Activated CD4-positive, alpha-beta T cell treated with anti-CD3 and anti-CD28 coated beads for 36 hours (primary cell): ENCODE measurements at places on chromosomes 2 and 18.

DNA sequence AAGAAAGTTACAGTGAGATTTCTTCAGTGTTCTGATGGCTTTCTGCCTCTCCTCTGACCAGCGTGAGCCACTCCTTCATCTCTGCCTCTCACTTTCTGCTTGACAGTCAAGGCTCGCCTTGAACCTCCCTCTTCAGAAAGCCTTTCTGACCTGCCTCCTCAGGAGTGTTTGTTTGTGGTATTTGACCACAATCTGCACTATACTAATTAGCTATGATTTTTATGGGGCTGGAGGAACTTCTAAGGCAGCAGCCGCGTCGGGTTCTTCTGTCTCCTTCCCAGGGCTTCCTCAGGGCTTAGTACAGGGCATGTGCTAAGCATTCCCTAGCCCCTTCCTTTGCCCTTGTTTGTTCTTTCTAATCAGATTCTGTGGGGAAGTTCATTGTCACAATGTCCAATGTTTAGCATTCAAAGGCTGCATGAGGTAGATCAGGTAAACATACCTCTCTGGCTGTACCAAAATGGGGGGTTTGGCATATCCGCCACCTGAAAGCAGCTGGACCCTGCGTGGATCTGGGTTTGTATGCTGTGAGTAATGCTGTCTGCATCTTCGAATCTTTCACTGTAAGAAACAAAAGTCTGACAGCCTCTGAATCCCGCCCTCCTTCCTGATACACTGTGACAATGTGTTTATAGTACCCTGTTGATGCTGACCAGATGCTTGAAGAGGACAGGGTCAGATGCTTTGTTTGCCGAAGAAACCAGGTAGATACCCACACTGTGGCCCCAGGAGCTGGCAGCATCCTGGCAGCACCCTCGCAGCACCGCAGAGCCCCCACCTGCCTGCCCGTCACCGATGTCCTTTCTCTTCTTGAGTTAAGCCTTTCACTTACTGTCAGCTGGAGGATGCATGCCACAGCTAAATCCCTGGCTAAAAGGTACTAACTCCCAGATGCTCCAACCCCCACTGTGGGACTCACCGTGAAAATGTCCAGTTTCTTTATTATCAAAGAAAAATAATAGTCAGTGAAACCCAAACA is 260.8 kb upstream of the HDAC4 start:
- DNase-seq: no peak

- DNase-seq: no peak
Measured at GRCh38 chr2:183019718-183020442, 18.4 kb downstream of the NCKAP1 start.

GRCh38 chr2:71361631-71362030 is 30.0 kb downstream of the ZNF638 start:
- DNase-seq: no peak

GRCh38 chr2:201971531-201972228 is 62.0 kb upstream of the FZD7 start:
- DNase-seq: no peak

- DNase-seq: no peak
Measured at GRCh38 chr2:177489719-177490301, 97.2 kb downstream of the AGPS start.

DNA sequence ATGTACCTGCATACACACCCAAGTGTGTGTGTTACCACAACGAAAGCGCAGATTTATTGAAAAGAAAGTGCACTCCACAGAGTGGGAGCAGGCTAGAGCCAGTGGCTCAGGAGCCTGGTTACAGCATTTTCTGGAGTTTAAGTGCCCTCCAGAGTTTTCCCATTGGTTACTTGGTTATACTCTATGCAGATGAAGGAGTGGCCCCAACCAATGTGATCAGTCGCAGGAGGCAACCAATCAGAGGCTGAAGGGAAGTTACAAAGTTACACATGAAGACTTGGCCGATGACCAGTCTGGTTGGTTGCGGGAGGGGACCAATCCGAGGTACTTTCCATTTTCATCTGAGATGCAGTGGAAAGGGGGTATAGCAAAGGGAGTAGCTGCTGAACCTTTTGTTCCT is 13.5 kb upstream of the PRLH start:
- no peak for DNase-seq

DNA sequence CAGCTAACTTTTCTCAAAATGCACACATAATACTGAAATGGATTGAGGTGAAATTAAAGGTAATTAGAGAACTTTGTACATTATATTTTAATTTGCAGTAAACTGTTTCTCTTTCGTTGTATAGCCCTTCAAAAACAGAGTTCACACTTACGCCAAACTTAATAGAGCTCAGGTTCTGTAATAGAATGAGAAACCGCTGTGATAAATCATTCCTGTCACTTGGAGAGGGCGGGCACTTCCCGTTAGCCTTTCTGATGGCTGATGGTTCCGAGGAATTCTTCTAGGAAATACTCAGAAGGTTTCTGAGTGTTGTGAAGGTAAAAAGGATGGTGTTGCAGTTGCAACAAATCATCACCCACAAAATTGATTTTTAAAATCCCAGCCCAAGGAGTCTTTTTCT is 155.8 kb upstream of the ALKAL2 start:
- DNase-seq: no peak

DNA sequence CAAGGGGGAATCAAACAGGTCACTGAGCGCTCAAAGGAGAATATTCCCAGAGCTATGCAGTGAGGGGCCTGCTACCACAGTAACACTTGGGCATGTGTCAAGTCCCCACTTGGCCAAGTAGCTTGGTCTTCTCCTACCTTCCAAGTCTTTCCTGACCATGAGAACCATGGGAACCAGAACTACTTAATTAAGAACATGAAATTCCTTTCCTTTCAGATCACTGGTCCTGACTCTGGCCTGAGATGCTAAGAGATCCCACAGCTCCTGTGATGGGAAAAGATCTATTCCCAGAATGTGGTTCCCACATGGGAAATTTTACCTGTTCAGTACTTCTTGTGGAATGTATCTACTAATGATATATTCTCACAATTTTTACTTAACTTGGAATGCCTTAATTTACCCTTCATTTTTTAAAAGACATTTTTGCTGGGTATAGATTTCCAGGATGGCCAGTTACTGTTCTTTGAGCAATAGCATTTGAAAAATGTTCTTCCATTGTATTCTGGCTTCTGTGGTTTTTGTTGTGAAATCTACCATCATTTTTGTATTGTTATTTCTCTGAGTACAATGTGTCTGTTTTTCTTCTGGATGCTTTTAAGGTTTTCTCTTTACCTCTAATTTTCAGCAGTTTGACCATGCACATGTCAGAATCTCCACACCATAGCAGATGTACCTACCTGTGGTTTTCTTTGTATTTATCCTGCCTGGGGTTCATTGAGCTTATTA is 37.9 kb downstream of the KCNIP3 start:
- no peak for DNase-seq

DNA sequence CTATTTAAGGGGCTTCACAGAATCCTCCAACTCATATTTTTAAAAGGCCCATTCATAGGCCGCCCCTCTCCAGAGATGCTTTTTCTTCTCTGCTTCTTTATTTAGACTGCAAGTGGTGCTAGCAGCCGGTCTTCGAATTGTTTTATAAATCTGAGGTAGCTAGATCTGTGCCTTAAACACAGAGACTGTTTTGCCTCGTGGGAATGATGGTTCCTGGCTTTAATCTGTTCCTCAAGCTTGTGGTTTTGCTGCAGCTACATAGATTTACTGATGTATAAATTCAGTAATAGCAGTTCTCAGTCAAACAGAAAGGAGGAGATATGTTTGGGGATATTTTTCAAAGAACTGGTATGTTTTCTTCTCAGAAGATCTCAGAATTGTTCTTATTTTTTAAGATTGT is 45.3 kb downstream of the TNFRSF11A start:
- no peak for DNase-seq

GRCh38 chr2:28408764-28409599 is 16.3 kb downstream of the FOSL2 start:
- DNase-seq: peak; percentile 84

DNA sequence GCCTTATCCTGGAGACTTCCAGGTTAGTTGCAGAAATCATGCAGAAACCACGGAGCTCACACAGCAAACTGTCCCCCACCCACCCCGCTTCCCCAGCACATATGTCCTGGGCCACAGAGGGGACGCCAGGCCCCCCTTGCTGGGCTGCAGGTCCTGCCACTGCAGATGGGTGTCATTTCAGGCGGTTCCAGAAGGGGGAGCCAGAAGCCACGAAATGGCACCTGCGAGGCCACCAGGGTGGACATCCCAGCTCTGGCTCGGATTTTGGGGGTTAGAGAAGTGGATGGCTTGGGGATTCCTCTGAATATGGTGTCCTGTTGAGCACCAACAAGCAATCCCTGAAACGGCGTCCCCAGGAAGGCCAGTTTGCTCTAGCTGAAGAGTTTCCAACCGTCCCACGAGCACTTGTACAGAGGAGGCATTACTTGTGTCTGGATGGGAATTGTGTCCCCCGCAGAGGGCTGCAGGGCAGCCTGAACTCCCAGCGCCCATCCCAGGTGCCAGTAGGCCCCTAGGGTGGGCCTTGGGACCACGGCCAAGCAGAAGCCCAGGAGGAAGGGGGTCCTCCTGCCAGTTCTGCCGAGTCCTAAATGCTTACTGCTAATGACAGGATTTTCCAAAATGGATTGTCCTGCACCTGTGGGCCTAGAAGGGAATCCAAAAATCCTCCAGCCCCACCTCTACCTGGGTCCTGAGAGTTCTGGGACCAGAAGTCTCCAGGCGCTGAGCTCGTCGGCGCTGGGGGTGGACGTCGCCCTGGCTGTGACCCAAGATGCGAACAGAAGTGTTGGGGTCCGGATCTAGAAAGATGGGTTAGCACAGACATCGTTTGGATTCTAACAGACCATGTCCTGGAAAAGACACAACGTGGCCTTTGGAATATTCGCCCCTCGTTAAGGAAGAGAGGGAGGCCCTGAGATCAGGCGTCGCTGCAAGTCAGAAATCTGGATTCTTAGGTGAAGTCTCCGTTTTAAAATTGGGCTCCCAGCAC is 14.6 kb upstream of the NFATC1 start:
- peak; percentile 87 for DNase-seq

DNA sequence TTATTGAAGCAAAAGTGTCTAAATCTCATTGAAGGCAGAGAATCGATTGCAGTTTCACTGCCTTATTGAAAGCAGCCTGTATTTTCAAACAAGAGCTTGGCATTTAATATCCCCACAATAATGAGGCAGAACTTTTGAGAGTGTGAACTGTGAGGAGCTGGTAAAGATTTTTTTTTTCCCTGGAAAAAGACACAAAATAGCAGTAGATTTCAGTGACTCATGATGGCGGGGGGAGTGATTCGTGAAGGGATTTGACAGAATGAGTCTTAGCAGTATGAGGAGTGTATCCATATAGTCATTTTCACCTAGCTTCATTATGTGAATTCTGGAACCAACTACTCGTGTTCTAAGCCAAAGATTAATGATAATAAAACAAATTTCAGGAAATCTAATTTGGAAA is 242.9 kb downstream of the ARL6IP6 start:
- no peak for DNase-seq

- DNase-seq: no peak
Measured at GRCh38 chr18:55787536-55788073, 199.6 kb upstream of the TCF4 start.

GRCh38 chr2:216698895-216699294 is 3.5 kb upstream of the IGFBP5 start:
- no peak for DNase-seq

- DNase-seq: no peak
Measured at GRCh38 chr18:5250603-5251002, 44.9 kb downstream of the ZBTB14 start.

- no peak for DNase-seq
Measured at GRCh38 chr2:125652280-125652679, 1003.7 kb upstream of the GYPC start.

- peak; percentile 71 for DNase-seq
Measured at GRCh38 chr18:657311-658000, at the start of gene TYMS. Gene TYMS (plus strand): TSS chr18:657653. CDS start chr18:657743, 90 bp downstream.

- DNase-seq: peak; percentile 72
Measured at GRCh38 chr18:8988260-8988871, 114.1 kb upstream of the NDUFV2 start.

DNA sequence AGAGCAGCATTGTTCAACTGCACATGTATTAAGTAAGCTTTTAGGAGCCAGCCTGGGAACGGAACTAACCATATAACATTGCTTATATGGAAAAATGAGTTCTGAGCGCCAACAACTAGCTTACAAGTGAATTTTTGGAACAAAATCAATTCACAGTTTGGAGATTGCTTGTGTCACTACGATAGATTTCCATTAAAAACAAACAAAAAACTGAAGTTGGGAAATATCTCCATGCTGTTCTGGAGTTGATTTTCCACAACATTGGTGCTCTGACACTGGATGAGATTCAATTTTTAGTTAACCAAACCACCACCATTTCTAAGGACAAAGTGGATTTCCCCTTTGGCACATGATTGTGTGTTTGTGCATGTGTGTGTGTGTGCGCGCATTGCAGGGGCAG is 56.9 kb upstream of the ZNF397 start:
- DNase-seq: no peak

DNA sequence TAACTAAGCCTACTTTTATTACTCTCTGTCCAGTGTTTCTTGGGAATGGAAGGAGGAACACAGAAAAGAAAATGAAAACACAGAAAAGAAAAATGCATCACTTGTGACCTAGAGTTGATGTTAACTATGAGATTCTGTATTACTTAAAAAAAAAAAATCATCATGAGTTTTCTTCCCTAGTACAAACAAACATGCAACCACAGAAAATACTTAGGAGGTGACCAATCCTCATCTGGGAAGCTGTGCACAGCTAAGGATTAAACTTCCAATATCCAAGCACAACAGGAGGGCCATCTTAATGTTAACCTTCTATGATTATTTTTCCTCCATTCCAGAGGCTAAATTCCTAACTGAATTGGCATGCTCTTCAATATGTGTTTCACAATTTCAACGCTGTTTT is 1140.4 kb downstream of the LRP1B start:
- no peak for DNase-seq

- DNase-seq: no peak
Measured at GRCh38 chr18:43744960-43745745, 467.9 kb upstream of the SYT4 start.

DNA sequence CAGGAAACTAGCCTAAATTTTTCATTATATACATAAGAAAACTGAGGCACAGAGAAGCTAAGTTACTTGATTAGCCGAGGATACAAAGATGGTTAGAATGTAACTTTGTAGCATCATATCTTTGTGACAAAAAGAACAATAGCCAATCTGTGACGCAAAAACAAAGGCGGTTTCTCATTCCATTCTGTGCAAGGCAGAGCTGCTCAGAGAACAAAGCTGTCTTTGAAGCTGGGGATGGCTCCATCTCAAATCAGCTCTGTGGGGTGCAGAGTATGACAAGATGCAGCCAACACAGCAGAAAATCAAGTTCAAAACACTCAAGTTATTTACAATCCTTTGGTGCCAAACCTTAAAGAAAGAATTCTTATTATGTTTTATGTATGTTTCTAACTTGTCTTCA is 81.9 kb upstream of the VWC2L start:
- no peak for DNase-seq

- DNase-seq: no peak
Measured at GRCh38 chr2:237885931-237886684, 26.7 kb downstream of the RAMP1 start.
